Urinary bladder (tissue), 4 donors: ENCODE measurements at places on chromosomes 16 and 17.

DNA sequence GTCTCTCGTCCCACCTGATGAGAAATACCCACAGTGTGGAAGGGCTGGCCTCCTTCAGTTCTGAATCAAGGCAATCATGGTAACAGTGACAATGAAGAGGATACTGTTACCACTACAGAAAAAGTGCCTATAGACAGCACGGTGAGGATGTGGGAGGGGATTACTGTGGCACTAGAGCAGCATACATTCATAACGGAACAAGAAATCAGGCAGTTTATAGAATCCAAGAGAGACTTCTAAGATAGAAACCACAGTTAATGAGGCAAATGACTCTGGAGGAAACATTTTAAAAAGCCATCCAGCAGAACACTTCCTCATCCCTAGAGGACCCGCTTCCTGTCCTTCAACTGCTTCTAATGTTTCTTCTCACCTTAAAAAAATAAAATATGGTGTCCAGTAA is 2.7 kb downstream of the RUSF1 start:
- DNase-seq: no peak

- no peak for DNase-seq
Observed at GRCh38 chr16:87864331-87864989, 4.8 kb downstream of the SLC7A5 start.

- no peak for DNase-seq
Observed at GRCh38 chr17:75872434-75873351, 5.7 kb downstream of the TRIM47 start.

- DNase-seq: no peak
Observed at GRCh38 chr16:8727857-8728618, 53.6 kb downstream of the ABAT start.

DNA sequence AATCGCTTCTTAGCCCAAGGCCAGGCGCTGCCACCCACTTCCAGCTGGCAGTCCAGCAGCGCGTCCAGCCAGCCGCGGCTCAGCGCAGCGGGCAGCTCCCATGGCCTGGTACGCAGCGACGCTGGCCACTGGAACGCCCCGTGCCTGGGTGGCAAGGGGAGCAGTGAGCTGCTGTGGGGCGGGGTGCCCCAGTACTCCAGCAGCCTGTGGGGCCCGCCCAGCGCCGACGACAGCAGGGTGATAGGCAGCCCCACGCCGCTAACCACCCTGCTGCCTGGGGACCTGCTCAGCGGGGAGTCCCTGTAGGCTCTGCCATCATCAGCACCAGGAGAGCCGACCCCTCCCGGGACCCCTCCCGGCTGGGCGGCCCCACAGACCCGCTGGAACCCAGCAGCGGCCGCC is 24.0 kb downstream of the TMC6 start:
- no peak for DNase-seq

DNA sequence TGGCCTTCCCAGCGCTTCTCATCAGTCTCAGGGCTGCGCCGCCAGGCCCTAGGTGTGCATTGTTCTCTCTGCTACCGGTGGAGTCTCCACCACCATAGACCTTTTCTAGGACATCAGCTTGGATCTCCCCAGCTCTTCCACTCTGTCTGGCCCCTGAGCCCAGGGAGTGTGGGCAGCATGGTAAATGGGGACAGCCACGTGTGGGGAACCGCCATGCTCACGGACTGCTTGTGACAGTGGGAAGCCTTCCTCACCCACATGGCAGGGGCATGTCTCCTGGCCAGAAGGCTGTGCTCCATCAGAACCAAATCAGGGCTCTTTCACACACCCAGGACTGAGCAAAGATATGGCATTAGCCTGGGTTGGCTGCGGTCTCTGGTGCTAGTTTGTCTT is 51.3 kb downstream of the TNFRSF13B start:
- DNase-seq: no peak

- no peak for DNase-seq
Observed at GRCh38 chr16:86862595-86863280, 284.4 kb downstream of the FOXL1 start.

GRCh38 chr17:1843947-1844346 is 14.1 kb downstream of the RPA1 start:
- DNase-seq: no peak

- no peak for DNase-seq
Observed at GRCh38 chr17:42725143-42725542, 19.7 kb downstream of the EZH1 start.

DNA sequence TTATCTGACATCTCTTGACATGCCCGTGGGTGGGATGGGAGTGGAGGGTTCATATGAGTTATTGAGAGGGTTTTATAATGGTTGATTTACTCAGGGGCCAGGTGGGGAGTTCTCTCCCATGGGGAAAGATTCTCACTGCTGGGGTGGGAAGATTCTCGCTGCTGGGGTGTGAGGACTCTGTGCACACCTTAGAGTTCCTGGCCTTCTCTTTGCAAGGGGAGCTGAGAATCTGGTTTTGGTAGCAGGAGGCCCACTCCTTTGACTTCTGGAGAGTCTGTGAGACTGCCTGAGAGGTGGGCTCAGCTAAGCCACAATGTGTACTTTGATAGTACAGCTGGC is 31.5 kb downstream of the TBX4 start:
- DNase-seq: no peak

DNA sequence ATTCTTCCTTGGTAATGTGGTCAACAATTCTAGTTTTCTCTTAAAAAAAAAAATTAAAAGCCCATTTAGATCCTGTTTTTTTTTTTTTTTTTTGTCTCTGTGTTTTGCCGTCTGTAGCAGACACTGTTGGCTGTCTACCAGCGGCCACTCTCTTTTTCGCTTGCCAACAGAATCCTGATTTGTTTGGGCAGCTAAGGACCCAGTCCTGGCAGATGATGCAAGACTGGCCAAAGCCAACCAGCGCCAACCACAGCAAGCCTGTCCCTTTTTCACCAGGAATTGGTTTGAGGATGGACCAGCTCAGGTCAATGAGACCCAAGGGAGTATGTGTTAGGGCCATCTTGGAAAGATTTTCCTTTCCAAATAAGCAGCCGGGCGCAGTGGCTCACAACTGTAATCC is 28.2 kb downstream of the ST3GAL2 start:
- no peak for DNase-seq

- no peak for DNase-seq
Observed at GRCh38 chr16:71501547-71501946, 12.4 kb upstream of the ZNF19 start.

DNA sequence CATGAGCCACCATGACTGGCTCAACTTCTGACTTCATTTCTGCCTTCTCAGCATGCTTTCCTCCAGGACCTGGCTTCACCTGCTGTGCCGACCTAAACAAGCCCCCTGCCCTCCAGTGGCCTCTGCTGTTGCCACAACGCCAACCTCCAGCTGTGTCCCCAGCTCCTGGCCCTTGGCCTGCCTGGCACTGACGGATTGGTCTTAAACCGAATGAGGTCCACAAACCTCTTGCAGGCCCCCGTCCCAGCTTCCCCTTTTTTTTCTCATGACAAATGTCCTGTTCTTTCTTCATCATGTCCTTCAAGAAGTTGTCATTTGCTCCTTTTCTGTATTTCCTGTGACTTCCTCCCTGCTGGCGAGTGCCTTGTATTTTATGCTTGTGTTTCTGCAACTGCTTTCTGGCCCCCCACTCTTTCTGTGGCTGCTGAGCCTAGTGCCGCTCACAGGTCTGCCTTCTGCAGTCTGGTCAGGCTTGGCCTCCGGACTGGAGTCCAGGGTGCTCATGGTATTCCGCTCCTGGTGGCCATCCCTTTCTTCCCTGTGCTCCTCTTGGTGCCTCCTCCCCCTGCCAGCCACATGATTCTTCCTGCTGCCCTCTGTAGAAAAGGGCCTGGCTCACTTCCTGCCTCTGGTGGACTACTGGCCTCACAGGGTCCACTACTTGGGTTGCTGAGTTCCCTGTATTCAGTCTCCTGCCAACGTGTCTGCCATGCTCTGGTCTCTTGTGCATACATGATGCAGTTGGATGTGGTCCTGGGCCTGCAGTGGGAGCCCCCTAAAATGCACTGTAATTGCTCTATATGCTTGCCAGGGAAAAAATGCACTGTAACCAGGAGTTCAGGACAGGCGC is 2.9 kb downstream of the ATP6V0C start:
- no peak for DNase-seq

DNA sequence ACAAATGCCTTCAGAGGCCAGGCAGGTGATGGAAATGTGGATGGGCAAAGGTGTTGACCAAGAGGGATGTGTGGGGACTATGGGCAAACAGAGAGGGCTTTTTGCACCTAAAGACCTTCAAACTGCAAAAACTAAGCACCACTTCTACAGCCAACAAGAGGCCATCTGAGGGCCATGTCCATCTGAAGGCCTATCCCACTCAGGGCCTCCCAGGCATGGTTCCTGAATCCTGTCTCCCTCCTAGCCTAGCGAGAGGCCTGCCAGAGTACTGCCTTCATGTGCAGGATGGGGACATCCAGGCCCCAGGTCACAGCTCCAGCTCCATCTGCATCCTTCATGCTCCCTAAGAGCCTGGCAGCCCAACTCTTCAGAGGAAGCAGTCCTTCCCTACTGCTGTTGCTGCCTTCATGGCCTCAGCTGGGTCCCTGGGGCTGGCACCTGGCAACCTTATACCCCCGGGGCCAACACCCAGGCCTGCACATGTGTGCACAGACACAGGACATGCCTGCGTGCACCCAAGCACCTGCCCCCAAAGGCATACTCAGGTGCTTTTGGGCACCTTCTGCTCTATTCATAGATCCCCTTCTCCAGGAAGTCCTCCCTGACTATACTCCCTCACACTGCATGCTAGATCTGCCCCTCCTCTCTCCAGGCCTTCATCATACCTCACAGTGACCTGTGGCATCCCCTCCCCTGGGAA is 95.2 kb downstream of the C16orf78 start:
- no peak for DNase-seq

DNA sequence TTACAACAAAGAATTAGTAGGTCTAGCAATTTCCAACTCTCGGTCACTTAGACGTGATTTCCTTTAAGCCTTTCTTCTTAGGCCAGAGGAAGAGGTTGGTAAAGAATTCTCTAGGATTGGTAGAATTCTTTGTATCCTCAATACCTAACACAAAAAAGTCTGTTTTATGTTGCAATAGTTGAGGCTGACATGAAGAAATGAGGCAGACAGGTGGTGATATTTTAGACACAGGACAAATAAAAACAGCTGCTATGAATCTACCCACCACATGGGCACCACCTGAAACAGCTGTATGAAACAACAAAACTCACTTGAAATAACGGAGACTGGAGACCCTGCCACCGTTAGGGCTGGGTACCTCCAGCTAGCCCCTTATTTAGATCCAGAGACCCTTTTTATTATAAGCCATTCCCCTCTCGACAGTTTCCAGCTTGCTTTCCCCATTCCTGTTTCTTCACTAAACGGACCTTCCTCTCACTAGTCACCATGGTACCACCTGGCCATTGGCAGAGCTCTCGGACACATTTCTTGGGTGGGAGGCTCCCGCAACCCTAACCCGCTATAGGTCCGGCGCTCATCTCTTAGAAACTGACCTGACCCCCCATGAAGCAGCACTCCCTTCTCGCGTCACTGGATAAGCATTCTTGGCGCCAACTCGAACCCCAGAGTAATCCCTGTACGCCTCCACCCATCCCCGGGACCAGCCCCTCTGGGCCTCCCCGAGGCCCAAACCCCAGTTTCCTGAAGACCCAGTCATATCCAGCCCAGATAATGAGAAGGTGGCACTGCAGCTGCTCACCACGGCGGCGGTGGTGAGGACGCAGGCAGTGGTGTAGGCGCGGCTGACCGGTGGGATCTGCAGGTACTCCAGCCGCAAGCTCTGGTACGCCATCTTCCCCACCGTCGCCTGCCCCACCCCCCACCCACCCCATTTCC is at the start of gene DERL2:
TSS of gene DERL2 (minus strand) at position 909 of the 936 bp plus-strand sequence. CDS start at position 892, 17 bp downstream.
- DNase-seq: no peak

DNA sequence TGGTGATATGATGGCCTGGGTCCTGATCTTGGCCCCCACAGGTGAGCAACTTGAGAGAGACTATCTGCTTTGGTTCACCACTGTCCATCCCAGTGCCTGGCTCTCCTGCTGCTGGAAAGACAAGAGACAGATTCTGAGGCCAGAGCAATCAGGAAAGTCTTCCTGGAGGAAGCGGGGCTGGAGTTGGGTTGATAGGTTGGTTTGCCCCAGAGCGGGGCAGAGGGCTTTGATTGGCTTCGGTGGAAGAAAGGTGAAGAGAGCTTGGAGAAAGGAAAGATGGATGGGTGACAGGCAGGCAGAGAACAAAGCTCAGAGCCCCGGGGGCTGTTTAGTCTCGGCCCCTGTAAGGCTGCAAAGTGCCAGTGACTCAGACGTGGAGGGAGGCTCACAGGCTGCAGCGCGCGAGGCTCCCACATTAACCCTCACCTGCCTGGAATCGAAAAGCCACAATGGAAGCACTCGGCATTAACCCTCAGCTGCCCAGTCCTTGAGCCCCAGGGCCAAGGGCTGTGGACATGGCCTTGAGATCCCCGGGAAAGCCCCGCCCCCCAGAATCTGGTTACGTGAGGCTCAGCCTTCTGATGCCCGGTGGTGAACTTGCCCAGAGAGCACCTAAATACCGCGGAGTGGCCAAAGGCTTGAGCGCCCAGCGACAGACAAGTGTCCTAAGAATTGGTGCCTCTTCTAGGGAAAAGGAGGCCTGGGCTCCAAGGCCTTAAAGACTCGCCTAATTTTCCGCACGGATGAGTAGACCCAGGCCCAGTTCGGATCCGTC is 996 bp upstream of the CPNE2 start:
- DNase-seq: no peak

DNA sequence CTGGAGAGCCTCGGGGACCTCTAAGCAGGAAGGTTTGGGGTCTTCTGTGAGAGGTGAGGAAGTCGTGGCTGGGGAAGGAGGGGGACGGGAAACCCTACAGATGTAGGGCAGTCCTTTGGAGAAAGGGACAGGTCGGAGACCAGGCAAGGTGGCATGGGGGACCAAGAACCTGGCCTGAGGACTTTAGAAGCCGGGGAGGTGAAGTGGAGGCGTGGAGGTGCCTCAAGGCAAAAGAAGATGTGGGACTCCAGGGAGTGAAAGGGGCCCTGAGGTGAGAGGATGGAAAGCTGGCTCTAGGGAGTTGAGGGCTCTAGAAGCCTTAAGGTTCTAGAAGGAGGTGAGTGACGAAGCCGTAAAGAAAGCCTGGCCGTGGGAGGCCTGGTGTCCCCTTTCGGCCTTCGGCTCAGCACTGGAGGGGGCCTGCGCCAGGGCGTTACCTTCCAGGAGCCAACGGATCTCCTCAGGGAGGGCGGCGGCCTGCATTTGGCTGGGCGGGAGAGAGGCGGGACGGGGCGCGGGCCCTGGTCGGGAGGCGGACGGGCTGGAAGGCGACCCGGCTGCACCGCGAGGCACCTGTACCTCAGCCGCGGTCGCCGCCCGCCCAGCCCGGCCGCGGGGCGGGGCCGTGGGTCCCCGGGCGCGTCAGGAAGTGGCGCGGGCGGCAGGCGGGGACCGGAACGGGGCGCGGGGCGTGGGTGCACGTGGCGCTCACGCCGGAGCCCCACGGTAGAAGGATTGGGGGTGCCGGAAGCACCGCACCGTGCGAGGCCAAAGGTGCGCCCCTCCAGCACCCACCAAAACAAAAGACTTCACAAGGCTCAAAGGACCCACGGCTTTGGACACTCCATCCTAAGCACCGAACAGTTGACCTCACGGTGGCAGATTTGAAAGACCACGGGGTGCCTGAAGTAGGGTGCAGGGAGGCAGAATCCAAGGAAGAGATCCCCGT is at the start of gene SKAP1:
TSS of gene SKAP1 (minus strand) at position 577 of the 949 bp plus-strand sequence.
- DNase-seq: no peak
